Stimulated activated CD8-positive, alpha-beta memory T cell treated with anti-CD3 and anti-CD28 coated beads, Interleukin-7, amount 100 ng/mL, for 1 hour (primary cell): ENCODE measurements at places on chromosomes 13 and 19.

- DNase-seq = no peak
Observed at GRCh38 chr13:59345311-59345710, 818.4 kb downstream of the DIAPH3 start.

DNA sequence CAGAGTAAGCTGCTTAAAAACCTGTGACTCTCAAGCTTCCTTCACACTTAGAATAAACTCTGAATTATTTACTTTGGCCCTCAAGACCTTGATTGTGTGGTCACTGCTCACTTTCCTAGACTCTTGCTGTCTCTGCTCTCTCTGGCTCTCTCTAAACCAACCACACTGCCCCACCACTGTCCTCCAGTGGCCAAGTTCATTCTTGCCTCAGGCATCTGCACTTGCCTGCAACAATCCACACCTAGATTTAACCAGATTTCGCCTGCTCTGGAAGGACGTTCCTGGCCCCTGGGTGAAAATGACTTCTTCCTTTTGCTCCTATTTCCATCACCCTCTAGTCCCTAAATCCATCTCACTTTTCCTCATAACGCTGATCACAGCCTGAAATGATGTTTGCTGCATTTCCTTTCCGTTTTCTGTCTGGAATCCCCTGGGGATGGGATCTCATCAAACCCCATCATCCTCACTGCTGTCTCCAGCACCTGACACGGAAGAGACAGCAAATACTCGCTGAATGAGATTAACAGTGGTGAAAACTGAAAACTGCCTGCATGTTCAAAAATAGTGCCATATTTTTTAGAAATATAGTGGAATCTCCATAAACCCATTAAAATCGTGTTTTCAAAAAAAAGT, 232.6 kb downstream of the UQCRFS1 start:
- no peak for DNase-seq

- no peak for DNase-seq
Observed at GRCh38 chr19:3413796-3414327, 47.5 kb downstream of the NFIC start.

DNA sequence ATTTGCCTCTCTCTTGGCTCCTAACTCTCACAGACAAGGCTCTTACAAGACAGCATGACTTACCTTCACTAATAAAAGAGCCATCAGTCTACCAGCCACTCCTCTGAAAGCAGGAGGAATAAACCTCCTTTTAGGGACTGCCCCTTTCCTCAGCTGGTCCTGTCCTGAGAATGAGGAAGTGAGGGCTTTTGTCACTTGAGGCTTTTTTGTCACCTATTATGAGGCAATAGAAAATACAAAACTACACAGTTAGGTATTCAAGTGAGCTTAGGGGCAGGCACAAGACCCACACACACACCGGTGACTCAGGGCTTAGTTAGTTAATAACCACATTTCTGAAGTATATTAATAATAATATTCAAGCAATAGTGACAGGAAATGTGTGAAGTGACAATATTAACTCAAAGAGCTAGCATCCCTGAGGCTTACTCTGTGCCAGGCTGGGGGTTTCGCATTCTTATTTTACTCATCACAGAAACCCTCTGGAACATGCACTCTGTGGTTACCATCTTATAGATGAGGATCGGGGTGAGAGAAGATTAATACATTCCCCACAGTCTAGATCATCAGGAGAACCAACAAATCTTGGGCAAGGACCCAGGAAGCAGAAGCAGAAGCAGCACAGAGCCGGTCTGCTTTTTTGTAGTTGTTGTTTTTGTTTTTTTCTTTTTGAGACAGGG, 379.9 kb downstream of the LIG4 start:
- no peak for DNase-seq

DNA sequence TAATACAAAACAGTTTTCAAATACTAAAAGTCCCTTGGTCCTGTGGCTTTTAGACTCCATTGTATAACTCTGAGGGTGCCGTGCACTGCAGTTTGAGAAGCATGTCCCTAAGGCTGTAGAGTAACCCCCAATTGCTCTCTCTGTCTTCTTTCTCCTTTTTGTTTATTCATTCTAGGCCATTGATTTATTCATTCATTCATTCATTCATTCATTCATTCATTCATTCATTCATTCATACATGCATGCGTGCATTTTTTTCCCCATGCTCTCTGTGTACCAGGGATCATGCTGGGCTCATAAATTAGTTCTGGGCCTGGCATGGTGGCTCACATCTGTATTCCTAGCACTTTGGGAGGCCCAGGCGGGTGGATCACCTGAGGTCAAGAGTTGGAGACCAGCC, 19.3 kb downstream of the PRR22 start:
- DNase-seq = no peak

DNA sequence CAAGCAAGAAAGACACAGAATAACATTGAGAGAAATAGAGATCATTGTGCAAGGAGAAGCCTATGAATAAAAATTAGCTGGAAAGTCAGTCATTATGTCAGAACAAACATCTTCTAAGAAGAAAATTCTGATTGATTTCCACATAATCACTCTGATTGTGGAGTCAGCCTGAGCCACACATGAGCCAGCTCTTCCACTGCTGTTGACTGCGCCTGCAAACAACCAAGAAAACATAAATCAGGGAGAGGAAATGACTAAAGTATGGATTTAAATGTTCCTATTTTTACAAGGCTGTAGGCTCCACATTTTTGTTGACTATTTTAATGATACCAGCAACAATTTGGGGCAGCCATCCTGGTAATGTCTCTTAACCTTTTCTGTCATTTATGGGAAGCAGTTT, 962.3 kb downstream of the EFNB2 start:
- no peak for DNase-seq

DNA sequence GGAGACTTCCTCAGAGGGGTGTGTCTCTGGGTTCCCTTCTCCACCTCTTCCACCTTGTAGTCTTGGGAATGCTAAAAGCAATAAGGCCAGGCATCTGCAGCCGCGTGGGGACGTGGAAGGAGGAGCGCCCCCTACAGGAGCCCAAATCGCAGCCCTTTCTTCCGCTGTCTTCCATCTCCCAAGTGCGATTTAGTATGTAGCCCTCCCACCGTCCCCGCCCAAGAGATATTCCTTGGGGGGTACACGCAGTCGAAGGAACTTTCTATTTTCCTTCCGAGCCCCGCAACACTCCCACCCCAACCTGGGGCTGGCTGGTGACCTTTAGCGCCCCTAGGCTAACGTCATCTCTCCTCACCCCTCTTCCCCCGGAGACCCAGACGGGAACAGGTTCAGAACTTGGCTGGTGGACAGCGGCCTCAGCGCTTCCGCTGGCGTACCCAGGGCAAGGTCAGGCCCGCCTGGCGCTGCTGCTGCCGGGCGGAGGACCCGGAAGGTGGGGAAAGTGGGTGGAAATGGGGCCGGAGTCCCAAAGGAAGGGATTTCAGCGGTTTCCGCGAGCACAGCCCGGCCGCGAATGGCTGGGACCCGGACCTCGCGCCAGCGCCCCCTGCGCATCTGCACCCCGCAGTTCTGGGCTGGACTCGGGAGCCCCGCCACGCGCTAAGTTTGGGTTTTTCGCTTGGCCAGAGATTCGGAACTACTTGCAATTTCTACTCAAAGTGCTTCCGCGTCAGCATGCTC, 2.1 kb upstream of the PCDH8 start:
- no peak for DNase-seq

- no peak for DNase-seq
Observed at GRCh38 chr19:54023191-54023590, 31.8 kb downstream of the CACNG6 start.

DNA sequence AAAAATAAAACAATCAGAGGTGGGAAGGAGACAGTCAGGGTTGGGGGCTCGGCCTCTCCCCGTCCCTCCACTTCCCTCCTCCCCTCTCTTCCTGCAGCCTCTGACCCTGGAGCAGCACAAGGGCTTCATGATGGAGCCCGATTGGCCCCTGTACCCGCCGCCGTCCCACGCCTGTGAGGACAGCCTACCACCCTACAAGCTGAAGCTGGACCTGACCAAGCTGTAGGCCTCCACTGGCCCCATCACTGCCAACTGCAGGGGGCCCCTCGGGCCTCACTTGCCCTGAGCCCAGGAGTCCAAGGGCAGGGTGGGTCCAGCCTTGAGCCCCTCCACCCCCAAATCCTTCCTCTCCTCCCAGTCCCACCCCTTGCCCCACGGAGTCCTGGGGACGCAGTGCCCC, 7.6 kb downstream of the TMEM59L start:
- DNase-seq = no peak

GRCh38 chr19:53873773-53874605, 6.3 kb downstream of the MYADM start:
- DNase-seq = no peak

DNA sequence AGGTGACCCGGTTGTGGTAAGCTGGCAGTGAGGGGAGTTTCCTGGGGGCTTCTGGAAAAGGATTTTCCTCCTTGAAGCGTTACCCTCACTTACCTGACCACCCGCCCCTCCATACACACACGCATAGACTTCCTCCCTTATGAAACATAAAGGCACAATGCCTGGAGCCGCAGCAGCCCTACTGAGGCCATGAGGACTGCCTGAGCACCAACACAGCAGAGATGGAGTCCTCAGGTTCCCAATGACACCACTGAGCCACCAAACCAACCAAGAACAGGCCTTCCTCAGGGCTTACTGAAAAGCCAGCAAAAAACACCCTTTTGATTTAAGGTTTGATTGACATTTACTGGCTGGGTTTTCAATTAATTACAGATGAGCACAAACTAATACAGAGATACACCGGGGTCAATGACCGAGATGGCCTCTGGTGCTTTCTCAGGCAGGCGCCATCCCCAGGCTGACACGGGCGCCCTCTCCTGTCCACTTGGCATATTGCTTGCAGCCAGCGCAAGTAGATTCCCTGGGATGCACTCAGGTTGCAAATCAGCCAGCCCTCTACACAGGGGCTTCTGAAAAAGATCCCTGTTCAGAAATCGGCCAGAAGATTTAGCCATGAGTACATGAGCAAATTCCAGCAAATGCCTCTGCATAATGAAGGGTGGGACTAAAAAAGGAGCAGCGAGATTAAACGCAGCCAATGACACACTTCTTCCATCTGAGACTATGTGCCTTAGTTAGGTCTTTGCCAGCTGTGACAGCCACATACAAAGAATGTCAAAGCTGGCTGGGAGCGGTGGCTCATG, 14.8 kb downstream of the OPA3 start:
- DNase-seq = peak; percentile 23

DNA sequence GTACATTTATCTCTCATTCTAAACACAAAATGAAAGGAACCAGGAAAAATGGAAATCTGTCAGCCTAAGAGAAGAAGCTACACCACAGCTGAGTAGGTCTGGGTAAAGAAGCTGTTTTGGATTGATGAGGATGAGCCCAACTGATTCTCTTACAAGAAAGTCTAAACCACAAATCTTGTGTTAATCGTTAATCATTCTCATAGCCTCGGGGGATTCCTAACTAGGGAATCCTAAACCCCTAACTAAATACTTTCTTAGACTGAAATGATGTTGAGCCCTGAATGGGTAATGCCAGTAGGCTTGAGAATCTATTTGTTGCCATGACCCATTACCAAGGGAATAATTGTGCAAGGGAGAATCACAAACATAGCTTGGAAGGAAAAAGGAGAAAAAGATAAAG, 327.5 kb upstream of the SPRY2 start:
- DNase-seq = no peak

- DNase-seq = no peak
Observed at GRCh38 chr13:40994581-40995230, 24.4 kb downstream of the ELF1 start.

DNA sequence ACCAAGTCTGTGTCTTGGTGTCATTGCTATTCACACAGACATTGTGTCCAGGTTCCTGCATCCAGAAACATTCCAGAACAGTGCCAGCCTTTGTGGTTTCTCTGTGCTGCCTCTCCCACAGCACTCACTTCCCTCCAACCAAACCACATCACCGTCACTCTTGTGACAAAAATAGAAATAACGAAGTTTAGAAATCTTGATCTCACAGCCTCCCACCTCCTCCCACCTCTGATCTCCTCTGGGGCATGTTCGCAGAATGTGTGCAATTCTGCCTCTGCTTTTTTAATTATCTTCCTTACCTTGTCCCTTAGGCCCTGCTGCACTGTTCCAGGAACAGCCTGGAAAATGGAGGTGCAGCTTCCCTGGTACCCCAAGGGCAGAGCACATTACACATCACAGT, 8.7 kb upstream of the SERPINE3 start:
- DNase-seq = no peak

GRCh38 chr13:26498656-26499601, 58.6 kb upstream of the WASF3 start:
- no peak for DNase-seq

GRCh38 chr19:15769586-15769985, 17.9 kb upstream of the OR10H5 start:
- no peak for DNase-seq

DNA sequence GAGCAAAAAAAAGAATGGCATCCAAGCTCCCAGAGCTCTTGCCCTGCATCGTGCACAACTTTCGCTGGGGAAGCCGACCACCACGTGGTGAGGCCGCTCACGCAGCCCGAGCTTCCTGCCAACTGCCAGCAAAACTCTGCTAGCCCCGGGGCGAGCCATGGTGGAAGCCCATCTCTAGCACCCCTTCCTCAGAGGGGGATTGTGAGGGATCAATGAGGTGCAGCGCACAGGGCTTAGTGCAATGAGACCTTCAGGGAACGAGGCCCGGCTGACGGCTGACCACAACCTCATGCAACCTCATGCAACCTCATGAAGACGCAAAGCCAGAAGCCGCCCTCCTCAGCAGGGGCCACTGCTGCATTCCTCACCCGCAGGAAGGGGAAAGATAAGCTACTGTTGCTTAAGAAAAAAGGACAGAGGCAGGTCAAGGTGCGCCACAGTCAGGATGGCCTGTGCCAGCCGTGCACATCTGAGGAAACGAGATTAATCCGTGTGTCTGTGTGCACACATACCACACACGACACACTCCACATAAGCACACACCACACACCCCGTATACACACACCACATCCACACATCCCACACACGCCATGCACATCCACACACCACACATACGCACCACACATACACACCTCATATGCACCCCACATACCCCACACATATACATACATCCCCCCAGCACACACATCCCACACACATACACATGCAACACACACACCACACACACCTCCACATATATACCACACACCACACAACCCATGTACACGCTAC, 9.6 kb downstream of the HSPBP1 start:
- no peak for DNase-seq

DNA sequence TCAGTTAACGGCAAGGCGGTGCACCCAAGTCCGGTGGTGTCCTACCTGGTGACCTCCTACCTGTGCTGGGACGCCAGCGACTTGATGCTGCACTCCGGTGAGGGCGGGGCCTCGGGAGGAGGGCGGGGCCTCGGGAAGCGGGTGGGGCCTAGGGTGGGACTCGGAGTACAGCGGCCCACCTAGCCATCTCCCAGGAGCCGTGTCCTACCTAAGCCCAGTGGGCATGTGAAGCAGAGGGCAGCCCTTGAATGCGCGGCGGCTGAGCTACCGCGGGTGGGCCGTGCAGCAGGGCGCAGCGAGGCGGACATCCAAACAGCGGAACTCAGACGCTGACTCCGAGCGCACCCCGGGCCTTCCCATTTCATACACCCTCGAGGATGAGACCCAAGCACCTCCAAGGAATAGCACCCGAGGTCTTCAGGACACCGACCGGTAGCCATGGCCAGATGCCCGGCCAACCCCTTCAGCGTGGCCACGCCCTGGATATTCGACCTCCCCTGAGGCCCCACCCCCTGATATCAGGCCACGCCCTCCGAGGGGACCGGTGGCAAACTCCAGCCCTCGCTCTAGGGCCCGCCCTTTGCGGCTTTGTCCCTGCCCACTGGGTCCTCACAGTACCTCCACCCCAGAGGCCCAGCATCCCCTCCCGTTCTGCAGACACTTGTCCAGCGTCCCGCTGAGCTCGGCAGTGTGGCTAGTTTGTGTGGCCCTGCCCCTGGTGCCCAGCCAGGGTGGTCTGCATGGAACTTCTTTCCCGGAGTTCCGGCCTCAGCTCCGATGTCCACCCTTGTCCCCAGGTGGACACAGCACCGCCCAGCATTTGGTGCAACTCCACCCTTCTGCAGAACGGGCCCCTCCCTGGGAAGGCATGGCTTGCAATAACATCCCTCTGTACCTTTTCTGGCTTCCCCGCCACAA, 5.4 kb downstream of the KLK1 start:
- peak; percentile 7 for DNase-seq
